Left renal cortex interstitium (tissue), 4 donors: ENCODE measurements at places on chromosomes 6 and 20. TPM values are rescaled to one million over a fixed set of nuclear protein-coding genes. Genes with fewer than 3 reads are reported as not detected.

DNA sequence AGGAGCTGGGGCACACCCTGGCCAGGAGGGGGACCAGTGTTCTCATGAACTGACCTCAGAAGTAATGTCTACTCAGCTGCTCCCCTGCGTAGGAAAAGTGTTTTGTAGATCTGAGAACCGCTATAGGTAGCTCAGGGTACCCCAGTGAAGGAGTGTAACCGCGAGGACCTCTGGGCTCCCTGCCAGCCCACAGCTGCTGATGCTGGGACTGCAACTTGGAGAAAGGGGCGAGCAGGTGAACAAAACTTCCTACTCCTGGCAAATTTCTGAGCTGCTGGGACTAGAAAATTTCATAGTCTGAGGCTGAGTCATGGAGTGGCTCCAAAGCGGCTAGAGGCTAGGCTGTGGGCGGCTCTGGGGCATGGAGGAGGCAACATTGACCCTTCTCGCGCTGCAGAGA is 51.9 kb downstream of the PYGB start:
- no peak for DNase-seq

DNA sequence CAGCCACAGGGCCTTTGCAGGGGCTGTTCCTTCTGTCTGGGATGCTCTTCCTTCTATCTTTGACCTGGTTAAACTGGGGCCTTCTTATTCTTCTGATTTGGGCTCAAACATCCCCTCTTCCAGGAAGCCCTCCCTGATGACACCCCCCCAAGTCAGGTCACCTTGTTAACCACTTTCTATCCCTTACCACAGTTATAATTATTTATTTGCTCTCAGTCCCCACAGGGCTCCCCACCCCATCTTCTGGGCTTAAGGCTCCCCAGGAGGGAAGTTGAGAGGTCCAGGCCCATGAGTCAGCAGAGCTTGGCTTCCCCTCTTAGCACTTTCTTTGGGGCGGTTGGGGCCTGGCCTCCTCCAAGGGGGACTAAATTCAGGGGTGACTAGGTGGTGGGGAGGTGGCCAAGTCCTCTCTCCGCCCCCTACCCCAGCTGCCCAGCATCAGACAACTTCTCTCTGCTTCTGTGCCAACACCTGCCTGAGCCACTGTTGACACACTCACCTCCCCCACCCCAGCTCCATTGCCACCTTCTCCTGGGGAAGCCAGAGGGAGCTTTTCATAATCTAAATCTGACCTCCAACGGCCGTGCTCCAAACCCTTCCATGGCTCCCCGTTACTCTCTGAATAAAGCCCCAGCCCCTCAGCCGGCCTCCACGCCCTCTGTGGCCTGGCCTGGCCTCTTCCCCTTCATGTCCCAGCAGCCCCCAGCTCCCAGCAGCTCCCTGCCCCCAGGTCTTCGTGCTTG is 70.0 kb downstream of the CEBPB start:
- no peak for DNase-seq

GRCh38 chr6:15513801-15514711 is 148.8 kb downstream of the DTNBP1 start:
- DNase-seq, result no peak

- no peak for DNase-seq
Measured at GRCh38 chr6:139638179-139638941, 263.9 kb upstream of the CITED2 start.

DNA sequence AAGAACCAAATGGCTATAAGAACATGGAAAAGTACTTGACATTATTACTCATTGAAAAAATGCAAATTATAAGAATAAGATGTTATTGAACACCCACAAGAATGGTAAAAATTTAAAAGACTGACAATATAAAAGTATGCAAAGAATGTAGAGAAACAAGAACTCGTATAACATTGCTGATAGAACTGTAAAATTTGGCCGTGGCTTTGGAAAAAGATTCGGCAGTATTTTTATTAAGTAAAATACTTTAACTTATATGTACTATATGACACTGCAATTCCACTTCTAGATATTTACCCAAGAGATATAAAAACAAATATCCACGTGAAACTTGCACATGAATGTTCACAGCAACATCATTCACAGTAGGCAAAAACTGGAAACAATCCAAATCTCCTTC is 239.2 kb downstream of the TPBG start:
- DNase-seq, result no peak

DNA sequence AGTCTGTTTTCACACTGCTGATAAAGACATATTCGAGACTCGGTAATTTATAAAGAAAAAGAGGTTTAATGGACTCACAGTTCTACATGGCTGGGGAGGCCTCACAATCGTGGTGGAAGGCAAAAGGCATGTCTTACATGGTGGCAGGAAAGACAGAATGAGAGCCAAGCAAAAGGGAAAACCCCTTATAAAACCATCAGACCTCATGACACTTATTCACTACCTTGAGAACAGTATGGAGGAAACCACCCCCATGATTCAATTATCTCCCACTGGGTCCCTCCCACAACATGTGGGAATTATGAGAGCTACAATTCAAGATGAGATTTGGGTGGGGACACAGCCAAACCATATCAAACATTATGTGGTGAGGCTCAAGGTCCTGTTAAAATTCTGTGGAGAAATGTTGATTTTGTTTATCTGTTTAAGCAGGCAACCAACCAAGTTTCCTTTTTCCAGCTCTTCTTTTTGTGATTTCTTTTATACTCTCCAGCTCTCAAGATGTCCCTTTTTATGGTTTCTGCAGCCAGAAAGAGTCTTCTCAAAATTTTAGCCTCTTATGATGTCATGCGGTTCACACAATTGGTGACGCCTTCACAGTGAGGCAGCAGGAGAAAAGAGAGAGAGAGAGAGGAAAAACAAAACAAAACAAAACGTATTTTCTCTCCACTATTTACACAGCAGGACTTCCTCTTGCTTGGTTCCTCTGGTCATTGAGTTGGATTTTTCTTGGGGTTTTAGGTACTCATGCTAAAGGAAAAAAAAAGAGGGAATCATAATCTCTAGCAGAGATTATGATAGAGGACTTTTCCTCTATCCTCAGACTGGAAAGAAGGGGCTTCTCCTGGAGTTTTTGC is 18.0 kb downstream of the AIG1 start:
- no peak for DNase-seq

DNA sequence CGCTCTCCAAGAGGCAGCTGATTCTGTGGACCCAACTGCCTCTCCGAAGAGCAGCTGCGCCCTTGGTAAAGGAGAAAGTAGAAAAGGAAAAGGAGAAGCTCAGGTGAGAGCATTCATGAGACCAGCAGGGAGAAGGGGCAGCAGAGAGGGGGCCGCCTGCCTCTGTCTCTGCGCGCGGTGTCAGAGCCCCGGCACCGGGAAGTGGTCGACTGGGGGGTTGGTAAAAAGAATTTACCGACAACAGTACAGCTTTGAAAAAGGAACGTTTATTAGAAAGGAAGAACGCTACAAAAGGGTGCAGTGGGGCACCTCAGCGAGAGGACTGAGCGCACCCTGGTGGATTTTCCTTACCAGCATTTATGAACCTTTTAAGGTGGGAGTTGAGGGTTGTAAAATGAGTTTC is 61.9 kb downstream of the GPR6 start:
- DNase-seq, result no peak

DNA sequence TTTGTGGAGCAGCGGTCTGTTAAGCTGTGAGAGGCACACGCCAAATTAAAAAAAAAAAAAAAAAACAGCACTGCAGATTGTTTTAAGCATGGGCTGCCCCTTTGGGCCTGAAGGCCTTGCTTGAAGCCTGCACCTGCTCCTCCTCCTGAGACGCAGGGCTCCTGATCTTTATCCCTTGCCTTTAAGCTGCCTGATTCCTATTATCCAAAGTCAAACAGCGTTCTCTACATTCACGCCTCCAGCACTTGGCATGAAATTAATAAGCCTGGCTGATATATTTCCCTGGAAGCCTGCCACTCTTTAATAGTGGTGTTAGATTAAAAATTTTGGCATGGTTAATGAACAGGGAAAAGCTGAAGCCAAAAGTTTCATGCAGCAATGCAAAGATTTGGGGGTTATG is 163.9 kb downstream of the FAXC start:
- DNase-seq, result no peak

GRCh38 chr6:29809249-29809648 is 18.4 kb upstream of the HLA-G start:
- no peak for DNase-seq

DNA sequence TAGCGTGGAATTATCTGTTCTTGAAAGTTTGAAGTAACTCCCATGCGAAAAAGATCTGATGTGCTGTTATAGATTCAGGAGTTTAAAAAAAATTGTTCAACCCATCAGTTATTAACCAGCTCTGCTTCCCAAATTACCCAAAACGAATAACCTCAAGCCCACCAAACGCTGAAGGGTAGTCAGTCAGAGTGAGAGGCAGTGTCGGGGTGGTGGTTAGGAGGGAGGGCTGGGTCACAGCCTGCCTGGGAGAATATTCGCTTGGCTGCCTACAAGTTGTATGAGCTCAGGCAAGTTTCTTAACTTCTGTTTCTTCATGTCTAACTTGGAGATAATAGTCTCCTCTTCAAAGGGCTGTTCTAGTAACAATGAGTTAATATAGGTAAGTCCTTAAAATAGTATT is 114.6 kb downstream of the JPH2 start:
- DNase-seq, result no peak

- DNase-seq, result no peak
Measured at GRCh38 chr6:25278261-25278913, 787 bp upstream of the CARMIL1 start.

DNA sequence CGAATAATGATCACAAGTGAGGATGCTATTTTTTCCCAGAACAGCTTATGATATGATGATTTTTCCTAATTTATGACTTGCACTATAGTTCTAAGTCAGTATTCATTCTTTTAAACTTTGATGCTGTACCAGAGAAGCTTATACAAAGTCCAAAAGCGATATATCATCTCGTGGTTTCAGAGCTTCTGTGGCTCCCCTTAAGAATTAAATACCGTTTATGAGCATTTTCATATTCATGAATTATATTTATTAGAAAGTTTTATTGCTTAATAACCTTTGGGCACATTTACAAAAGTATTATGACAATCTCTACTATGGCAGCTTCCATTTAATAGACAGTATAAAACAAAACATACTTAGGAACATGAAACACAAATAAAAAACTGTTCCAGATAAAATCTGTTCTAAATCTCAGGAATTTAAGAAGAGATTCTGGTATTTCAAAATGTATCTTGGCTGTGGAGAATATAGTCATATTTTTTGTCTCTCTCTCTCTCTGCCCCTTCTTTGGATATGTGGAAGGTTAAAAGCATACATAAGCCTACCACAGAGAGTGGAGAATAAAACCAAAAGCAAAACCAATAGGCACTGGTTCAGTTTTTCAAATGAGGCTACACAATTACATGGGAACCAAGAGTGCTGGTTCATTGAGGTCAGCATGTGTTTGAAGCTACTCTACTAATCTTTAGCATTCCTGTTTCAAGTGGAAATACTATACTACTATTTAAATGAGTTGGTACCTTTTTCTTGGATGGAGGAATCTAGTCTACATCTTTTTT is 884.5 kb upstream of the GJE1 start:
- peak; percentile 20 for DNase-seq

DNA sequence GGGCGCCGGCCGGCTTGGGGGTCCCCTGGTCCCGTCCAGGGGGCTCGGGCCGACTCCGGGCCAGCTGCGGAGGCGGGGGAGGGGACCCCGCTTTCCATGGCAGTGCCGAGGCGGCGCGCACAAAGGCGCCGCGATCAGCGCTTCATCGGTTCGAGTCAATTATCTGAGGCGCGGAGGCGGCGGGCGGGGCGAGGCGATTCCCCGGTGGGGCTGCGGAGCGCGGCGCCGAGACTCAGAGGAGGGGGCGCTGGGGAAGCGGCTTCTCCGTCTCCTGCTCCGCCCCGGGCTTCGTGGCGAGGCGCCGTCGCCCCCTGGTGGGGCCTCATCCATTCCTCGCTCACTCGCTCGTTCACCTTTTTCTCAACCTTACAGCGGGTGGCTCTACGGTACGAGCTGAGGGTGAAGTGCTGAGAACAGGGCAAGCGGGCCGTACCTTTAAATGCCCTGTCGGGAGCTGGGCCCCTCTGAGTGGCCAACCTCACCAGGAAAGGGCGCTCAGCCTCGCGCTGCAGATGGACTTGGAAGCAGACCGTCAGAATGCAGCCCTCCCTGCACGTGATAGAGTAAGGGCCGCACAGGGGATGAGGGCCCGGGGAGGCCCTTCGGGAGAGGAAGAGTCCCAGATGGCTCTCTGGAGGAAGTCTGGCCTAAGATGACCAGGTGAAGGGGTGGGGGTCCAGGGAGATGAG is 39.9 kb downstream of the SLC52A3 start:
- no peak for DNase-seq

GRCh38 chr6:8414844-8415243 is 20.5 kb downstream of the SLC35B3 start:
- no peak for DNase-seq

GRCh38 chr20:5356941-5357340 is 40.2 kb upstream of the PROKR2 start:
- DNase-seq, result no peak

DNA sequence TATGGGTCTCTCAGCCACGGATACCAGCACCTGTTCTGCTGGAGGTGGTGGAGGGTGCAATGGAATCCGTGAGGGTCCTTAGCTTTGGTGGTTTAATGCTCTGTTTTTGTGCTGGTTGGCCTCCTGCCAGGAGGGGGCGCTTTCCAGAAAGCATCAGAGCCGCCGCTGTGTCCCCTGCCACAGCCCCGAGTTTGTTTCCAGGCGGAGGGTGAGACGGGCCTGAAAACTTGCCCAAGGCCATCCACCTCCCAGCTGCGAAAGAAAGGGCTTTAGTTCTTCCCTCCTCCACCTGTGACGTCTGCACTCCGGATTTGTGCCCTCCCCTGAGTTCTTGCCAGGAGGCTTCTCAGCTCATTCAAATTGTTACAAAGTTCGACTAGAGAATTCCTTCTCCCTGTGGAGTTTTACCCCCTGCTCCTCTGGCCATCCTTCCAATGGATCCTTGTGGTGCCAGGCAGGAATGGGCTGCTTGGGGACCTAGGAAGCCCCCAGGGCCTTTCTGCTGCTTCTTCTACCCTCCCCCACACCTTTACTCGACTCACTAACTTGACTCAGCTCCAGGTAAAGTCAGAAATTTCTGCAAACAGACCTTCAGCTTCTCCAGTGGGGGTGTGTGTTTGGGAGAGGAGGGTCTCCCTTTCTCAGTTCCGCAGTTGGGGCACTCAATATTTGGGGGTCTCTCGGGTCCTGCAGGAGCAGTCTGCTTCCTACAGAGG is 873.7 kb downstream of the KIF16B start:
- no peak for DNase-seq

GRCh38 chr6:84086545-84087429 is 53.2 kb downstream of the MRAP2 start:
- no peak for DNase-seq

Gene MUCL3
- polyA plus RNA-seq, result 0.07 TPM

Gene RBBP8NL
- 1.6 TPM for polyA plus RNA-seq

Gene GGTLC1
- not detected for polyA plus RNA-seq

Gene IL17F
- polyA plus RNA-seq, result 0.44 TPM

Gene FAM209B
- 0.43 TPM for polyA plus RNA-seq
